ENCODE measurements at places on chromosomes 5 and 9. TPM values are rescaled to one million over a fixed set of nuclear protein-coding genes. Genes with fewer than 3 reads are reported as not detected.

LCN12 gene
- total RNA-seq: 0.36 TPM

WWC1 gene
- total RNA-seq: 20.1 TPM

EGFLAM gene
- total RNA-seq: 13.7 TPM

ECM2 gene
- 10.1 TPM for total RNA-seq

CDKN2A gene
- not detected for total RNA-seq

RETREG1 gene
- 25.0 TPM for total RNA-seq

CDX1 gene
- not detected for total RNA-seq

SLC6A7 gene
- total RNA-seq: 5.9 TPM

SPATA31A5 gene
- not detected for total RNA-seq

MARCOL gene
- total RNA-seq: not detected

TAF1L gene
- not detected for total RNA-seq

LECT2 gene
- not detected for total RNA-seq

RNF183 gene
- total RNA-seq: not detected

PPP3R2 gene
- 0.45 TPM for total RNA-seq

PRDM9 gene
- total RNA-seq: not detected

ABLIM3 gene
- total RNA-seq: 43.3 TPM

C1QTNF3 gene
- 52.7 TPM for total RNA-seq

CATSPER3 gene
- 0.45 TPM for total RNA-seq

HAVCR2 gene
- total RNA-seq: 4.5 TPM

CREB3 gene
- total RNA-seq: 23.5 TPM

ORM1 gene
- not detected for total RNA-seq

TRIM41 gene
- 13.5 TPM for total RNA-seq

UBLCP1 gene
- total RNA-seq: 18.2 TPM

PCDHB15 gene
- total RNA-seq: 25.0 TPM

SPATA31C1 gene
- total RNA-seq: not detected

UIMC1 gene
- 45.5 TPM for total RNA-seq

PTGER4 gene
- total RNA-seq: 1.3 TPM

CCNJL gene
- 7.4 TPM for total RNA-seq

ADGRD2 gene
- total RNA-seq: 1.5 TPM

HACD4 gene
- total RNA-seq: 1.5 TPM

KIF12 gene
- total RNA-seq: 11.6 TPM

FAM240B gene
- total RNA-seq: not detected

FRMD3 gene
- total RNA-seq: 11.3 TPM
